ENCODE measurements at places on chromosomes 11 and 22. TPM values are rescaled to one million over a fixed set of nuclear protein-coding genes. Genes with fewer than 3 reads are reported as not detected.
A peak's percentile ranks its signal among the peaks of the same experiment; 100 is the strongest.

RIMBP3C gene
- total RNA-seq, result 0.68 TPM

GRCh38 chr11:4607096-4607495, 935 bp downstream of the TRIM68 start:
- peak overlapping the region; percentile 96 for H3K27ac ChIP-seq
- H3K4me3 ChIP-seq, result peak overlapping the region; percentile 93
- peaks cover 29% of the 10 kb centered on the region for H3K4me1 ChIP-seq
- peaks cover 6% of the 10 kb centered on the region for H3K36me3 ChIP-seq
- peaks cover under 1% of the 10 kb centered on the region for H3K27me3 ChIP-seq
- no peak for DNase-seq

GRCh38 chr11:42066113-42066512, 606.7 kb upstream of the LRRC4C start:
- no peaks in the 10 kb centered on the region for H3K36me3 ChIP-seq
- DNase-seq, result no peak
- no peak overlapping the region for H3K27ac ChIP-seq
- H3K27me3 ChIP-seq, result no peaks in the 10 kb centered on the region
- H3K4me3 ChIP-seq, result no peak overlapping the region
- H3K4me1 ChIP-seq, result no peaks in the 10 kb centered on the region

- H3K36me3 ChIP-seq, result peaks cover 5% of the 10 kb centered on the region
Measured at GRCh38 chr11:33001281-33001680, 14.4 kb upstream of the DEPDC7 start.

GRCh38 chr11:69923196-69923595, 104.0 kb upstream of the FGF3 start:
- H3K4me1 ChIP-seq, result no peaks in the 10 kb centered on the region
- no peak overlapping the region for H3K27ac ChIP-seq
- DNase-seq, result no peak
- no peak overlapping the region for H3K4me3 ChIP-seq
- H3K36me3 ChIP-seq, result no peaks in the 10 kb centered on the region

DNA sequence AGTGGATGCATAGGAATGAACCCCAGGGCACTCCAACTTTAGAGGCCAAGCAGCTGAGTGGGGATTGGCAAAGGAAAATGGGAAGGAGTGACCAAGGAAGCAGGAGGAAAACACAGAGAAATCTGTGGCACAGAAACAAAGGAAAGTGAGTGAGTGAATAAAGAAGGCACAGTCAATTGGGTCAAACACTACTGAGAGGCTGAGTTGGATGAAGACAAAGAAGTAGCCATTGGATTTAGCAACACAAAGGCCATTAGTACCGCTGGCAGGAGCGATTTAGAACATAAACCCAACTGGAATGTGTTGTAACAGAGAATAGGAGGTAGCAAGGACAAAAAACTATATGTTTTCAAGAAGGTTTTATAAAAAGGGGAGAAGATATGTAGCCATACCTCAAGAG, 6.6 kb upstream of the NXPE1 start:
- no peak for DNase-seq
- no peak overlapping the region for H3K4me3 ChIP-seq
- H3K27me3 ChIP-seq, result peaks cover 3% of the 10 kb centered on the region
- H3K36me3 ChIP-seq, result no peaks in the 10 kb centered on the region
- H3K4me1 ChIP-seq, result no peaks in the 10 kb centered on the region

CRYBB2 gene
- total RNA-seq, result not detected

GRCh38 chr22:50180727-50181521, 4.8 kb upstream of the TRABD start:
- H3K27me3 ChIP-seq, result no peaks in the 10 kb centered on the region
- DNase-seq, result no peak
- H3K27ac ChIP-seq, result no peak overlapping the region
- H3K4me1 ChIP-seq, result peaks cover 8% of the 10 kb centered on the region
- H3K36me3 ChIP-seq, result no peaks in the 10 kb centered on the region
- H3K4me3 ChIP-seq, result no peak overlapping the region

DNA sequence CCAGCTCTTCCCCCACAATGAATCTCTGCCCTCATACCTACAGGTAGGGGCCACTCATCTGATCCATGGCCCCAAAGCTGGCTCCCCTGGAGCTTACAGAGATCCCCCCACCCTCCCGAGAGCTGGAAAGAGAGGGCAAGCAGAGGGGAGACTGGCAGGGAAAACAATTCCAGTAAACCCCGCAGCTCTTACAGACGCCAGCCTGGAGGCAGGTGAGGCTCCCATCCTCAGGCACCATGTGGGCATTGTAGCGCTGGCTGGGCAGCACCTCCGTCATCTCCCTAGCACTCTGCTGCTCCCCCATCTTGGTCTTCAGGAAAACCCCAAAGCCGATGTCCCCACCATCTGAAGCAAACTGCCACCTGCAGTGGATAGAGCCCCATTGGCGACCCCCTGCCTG, 14.1 kb downstream of the SEC14L4 start:
- no peaks in the 10 kb centered on the region for H3K4me1 ChIP-seq
- no peak overlapping the region for H3K27ac ChIP-seq
- H3K27me3 ChIP-seq, result peaks cover 19% of the 10 kb centered on the region
- no peak overlapping the region for H3K4me3 ChIP-seq
- no peaks in the 10 kb centered on the region for H3K36me3 ChIP-seq

DNA sequence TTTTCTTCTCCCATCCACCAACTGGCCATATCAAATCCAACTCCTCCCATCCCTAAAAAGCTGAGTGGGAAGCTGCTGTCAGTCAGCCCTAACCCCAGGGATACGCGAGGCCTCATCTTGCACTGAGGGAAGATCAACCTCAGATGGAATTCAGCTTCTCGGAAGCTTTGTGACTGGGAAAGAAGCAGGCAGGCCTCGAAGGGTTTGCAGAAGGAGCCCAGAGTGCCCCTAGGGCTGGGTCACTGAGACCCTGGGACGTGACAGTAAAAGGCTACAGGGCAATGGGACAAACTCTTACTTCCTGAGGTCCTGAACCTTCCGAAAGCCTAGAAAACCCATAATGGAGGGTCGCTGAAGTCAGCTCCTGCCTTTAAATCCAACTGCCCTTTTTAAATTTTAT, 34.4 kb upstream of the NNMT start:
- H3K36me3 ChIP-seq, result peaks cover 4% of the 10 kb centered on the region
- peaks cover 24% of the 10 kb centered on the region for H3K4me1 ChIP-seq
- H3K4me3 ChIP-seq, result no peak overlapping the region

DNA sequence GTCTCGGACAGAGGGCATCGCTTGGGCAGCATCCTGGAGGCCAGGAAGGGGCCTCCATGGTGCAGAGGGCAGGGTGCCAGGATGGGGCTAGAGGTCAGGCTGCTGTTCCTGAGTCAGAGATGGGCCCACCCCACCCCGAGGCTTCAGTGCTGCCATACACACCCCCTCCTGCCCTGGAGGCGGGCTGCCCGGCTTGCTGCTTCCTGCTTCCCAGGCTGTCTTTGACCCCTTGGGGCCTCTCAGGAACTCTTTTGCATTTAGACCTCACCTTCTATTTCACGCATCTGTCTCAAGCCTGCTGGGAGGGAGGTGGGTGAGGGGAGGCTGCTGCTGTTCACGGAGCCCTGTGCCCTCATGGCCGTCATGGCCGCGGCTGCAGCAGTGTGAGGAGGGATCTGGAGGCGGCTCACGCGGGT, 6.6 kb upstream of the GRAMD4 start:
- no peak overlapping the region for H3K4me3 ChIP-seq
- H3K36me3 ChIP-seq, result no peaks in the 10 kb centered on the region
- peaks cover 34% of the 10 kb centered on the region for H3K4me1 ChIP-seq
- H3K27ac ChIP-seq, result peak overlapping the region; percentile 78

SFI1 gene
- total RNA-seq, result 39.5 TPM

- no peak overlapping the region for H3K4me3 ChIP-seq
- no peak for DNase-seq
- H3K27me3 ChIP-seq, result no peaks in the 10 kb centered on the region
- peaks cover 33% of the 10 kb centered on the region for H3K4me1 ChIP-seq
- H3K27ac ChIP-seq, result no peak overlapping the region
Measured at GRCh38 chr11:78032090-78032489, 9.0 kb upstream of the KCTD14 start.

OR10S1 gene
- not detected for total RNA-seq

- peak within 1 kb of the TSS; percentile 94 for H3K27ac ChIP-seq
- no peak for DNase-seq
- H3K4me1 ChIP-seq, result peaks cover 53% of the 10 kb centered on the region
- H3K4me3 ChIP-seq, result peak within 1 kb of the TSS; percentile 91
- H3K36me3 ChIP-seq, result no peaks in the 10 kb centered on the region
Measured at GRCh38 chr11:68312117-68312779, at the start of gene LRP5. Gene LRP5 (plus strand): TSS chr11:68312591. CDS start chr11:68312715, 124 bp downstream.

Measured in osteocyte (in vitro differentiated cells).